ENCODE measurements at places on chromosomes 2 and 18.

DNA sequence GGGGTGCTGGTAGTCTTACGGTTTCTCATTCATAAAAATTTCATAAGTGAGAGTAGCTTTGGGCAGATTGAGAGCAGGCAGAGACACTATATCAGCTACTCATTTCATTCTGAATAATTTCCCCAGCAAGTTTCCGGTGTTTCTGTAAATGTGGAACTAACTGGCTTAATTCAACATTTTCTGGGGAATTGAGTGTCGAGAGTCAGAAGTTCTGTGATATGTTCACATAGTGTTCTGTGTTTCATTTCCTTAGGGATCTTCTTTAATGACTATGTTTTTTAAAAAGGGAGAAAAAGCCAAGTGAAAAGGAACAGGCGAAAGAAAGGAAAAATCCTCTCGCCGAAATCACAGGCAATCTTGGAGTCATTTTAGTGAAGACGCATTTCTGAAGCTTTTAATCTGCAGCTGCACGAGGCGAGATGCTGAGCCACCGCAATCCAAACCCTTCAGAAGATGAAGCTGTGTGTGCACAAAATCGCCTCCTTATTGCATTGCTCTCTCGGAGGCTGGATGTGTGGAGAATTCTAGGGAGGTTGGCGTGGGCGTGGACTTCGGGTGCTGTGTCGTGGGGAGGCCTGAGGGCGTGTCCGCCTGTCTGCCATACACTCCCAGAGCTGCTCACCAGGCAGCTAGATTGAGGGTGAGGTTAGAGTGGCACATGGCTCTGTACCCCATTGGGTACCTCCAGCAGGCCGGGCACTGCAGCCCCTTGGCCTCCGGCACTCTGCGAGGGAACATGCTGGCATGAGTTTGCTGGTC is 38.4 kb upstream of the HDAC4 start:
- no peaks in the 10 kb centered on the region for H3K36me3 ChIP-seq
- no peak for DNase-seq
- peaks cover 38% of the 10 kb centered on the region for H3K27me3 ChIP-seq
- H3K27ac ChIP-seq: no peak overlapping the region
- H3K4me1 ChIP-seq: no peaks in the 10 kb centered on the region

- H3K27me3 ChIP-seq: no peaks in the 10 kb centered on the region
- no peak overlapping the region for H3K4me3 ChIP-seq
- DNase-seq: peak; percentile 53
- H3K36me3 ChIP-seq: no peaks in the 10 kb centered on the region
- H3K27ac ChIP-seq: no peak overlapping the region
Observed at GRCh38 chr2:203673933-203674332, 32.5 kb upstream of the CD28 start.

- H3K27ac ChIP-seq: no peak overlapping the region
- no peaks in the 10 kb centered on the region for H3K4me1 ChIP-seq
- peak; percentile 4 for DNase-seq
- H3K36me3 ChIP-seq: peaks cover 24% of the 10 kb centered on the region
- H3K27me3 ChIP-seq: no peaks in the 10 kb centered on the region
Observed at GRCh38 chr2:168107322-168107721, 140.1 kb downstream of the STK39 start.

- no peaks in the 10 kb centered on the region for H3K4me1 ChIP-seq
- no peak overlapping the region for H3K27ac ChIP-seq
- H3K4me3 ChIP-seq: no peak overlapping the region
- no peak for DNase-seq
- H3K36me3 ChIP-seq: no peaks in the 10 kb centered on the region
Observed at GRCh38 chr2:72630767-72631166, 195.1 kb downstream of the EXOC6B start.

GRCh38 chr18:54995421-54996143 is 36.3 kb upstream of the CCDC68 start:
- DNase-seq: no peak
- H3K27ac ChIP-seq: no peak overlapping the region
- no peaks in the 10 kb centered on the region for H3K36me3 ChIP-seq
- H3K27me3 ChIP-seq: no peaks in the 10 kb centered on the region
- no peaks in the 10 kb centered on the region for H3K4me1 ChIP-seq

DNA sequence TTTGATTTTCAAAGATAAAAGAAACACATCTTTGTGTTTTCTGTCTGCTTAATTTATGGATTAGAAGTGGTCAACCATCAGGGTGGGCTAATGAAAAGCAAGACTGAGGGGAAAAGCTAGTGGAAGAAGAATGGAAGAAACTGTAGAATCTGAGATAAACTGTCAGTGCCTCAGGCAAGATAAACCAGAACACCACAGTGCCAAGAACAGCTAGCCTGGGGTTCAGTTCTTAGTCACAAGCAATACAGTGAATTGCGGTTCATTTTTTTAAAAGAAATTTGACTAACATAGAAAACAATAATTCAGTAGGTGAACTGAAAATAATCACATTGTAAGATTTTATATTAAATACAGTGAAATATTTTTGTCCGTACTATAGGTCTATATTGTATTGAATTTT is 22.0 kb upstream of the LNPK start:
- no peak overlapping the region for H3K4me3 ChIP-seq
- H3K36me3 ChIP-seq: no peaks in the 10 kb centered on the region
- DNase-seq: no peak
- no peak overlapping the region for H3K27ac ChIP-seq

GRCh38 chr2:233689501-233689900 is 3.2 kb upstream of the UGT1A6 start:
- DNase-seq: no peak
- H3K27me3 ChIP-seq: peaks cover 19% of the 10 kb centered on the region
- H3K4me1 ChIP-seq: no peaks in the 10 kb centered on the region

DNA sequence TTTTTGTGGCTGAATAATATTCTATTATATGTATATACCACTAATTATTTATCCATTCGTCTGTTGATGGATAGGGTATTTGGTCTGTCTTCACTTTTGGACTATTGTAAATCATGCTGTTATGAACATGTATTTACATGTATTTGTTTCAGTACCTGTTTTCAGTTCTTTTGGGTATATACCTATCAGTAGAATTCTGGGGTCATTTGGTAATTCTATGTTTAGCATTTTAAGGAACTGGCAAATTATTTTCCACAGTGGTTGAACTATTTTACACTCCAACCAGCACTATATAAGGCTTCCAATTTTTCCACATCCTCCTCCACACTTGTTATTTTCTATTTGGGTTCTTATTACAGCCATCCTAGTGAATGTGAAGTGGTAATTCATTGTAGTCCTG is 12.4 kb upstream of the TANK start:
- DNase-seq: no peak
- no peak overlapping the region for H3K27ac ChIP-seq
- no peaks in the 10 kb centered on the region for H3K27me3 ChIP-seq
- no peak overlapping the region for H3K4me3 ChIP-seq
- peaks cover 3% of the 10 kb centered on the region for H3K4me1 ChIP-seq

DNA sequence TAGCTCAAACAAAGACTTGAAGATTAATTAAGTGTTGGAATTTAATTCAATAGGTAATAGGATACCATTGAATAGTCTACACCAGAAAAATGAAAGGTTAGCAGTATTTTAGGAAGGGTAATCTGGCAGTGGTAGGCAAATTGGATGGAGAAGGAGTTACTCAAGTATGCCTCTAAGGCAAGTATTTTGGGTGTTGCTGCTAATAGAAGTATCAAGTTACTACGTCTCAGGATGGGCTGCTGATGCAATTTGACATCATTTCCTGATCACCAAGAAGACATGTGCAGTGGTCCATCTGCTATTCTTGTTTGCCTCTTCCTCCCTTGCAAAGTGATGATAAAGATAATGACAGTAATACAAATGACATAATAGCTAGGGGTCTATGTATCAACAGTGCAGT is 485.3 kb downstream of the TGIF1 start:
- H3K4me1 ChIP-seq: no peaks in the 10 kb centered on the region
- DNase-seq: no peak
- H3K36me3 ChIP-seq: no peaks in the 10 kb centered on the region
- H3K27ac ChIP-seq: no peak overlapping the region
- no peak overlapping the region for H3K4me3 ChIP-seq
- H3K27me3 ChIP-seq: no peaks in the 10 kb centered on the region

GRCh38 chr2:28408764-28409599 is 16.3 kb downstream of the FOSL2 start:
- peak overlapping the region; percentile 91 for H3K27ac ChIP-seq
- H3K36me3 ChIP-seq: peaks cover 96% of the 10 kb centered on the region
- H3K4me3 ChIP-seq: no peak overlapping the region
- peak; percentile 93 for DNase-seq
- peaks cover 60% of the 10 kb centered on the region for H3K4me1 ChIP-seq
- H3K27me3 ChIP-seq: no peaks in the 10 kb centered on the region

DNA sequence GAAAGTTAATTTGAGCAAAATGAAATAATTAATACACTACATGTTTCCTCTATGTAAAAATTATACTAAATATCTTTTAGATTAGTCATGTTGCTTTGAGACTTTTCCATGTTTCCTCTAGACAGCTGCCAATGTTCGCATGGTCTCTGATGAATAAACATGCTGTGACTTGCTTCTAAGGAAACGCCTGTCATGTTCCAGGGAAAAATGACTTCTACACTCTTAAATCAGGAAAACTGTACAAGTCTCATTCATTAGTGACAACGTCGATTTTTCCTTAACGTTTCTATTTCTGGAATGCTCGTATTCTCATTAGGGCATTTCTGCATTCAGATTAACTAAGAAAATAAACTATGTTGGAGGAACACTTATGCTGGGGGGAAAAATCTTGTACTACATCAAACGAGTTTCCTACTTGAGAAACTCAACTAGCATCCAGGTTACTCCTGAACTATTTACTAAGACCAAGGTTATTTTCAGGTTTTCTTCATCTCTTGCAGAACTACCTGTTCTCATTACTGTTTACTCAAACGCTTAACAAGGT is 1.6 kb downstream of the COBLL1 start:
- DNase-seq: peak; percentile 34
- no peaks in the 10 kb centered on the region for H3K27me3 ChIP-seq
- H3K4me3 ChIP-seq: peak overlapping the region; percentile 83
- H3K4me1 ChIP-seq: peaks cover 2% of the 10 kb centered on the region

GRCh38 chr2:48736251-48736650 is 19.3 kb downstream of the LHCGR start:
- no peaks in the 10 kb centered on the region for H3K36me3 ChIP-seq
- no peak overlapping the region for H3K27ac ChIP-seq
- H3K4me3 ChIP-seq: no peak overlapping the region
- H3K27me3 ChIP-seq: no peaks in the 10 kb centered on the region
- no peak for DNase-seq

GRCh38 chr2:174145827-174146226 is 102.5 kb downstream of the OLA1 start:
- no peaks in the 10 kb centered on the region for H3K4me1 ChIP-seq
- no peaks in the 10 kb centered on the region for H3K36me3 ChIP-seq

DNA sequence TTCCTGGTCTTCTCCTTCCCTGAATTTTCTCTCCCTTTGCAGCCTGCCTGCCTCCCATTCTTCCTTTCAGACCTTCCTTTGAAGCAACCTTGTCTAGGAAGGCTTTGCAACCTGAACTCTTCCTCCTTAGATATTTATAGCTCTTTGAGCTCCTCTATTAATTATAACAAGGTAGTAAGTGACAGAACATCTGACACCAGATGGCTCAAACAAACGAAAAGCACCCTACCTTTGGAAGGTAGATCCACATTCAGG is 57.2 kb upstream of the SLC1A4 start:
- no peak for DNase-seq
- no peak overlapping the region for H3K27ac ChIP-seq
- no peaks in the 10 kb centered on the region for H3K36me3 ChIP-seq

DNA sequence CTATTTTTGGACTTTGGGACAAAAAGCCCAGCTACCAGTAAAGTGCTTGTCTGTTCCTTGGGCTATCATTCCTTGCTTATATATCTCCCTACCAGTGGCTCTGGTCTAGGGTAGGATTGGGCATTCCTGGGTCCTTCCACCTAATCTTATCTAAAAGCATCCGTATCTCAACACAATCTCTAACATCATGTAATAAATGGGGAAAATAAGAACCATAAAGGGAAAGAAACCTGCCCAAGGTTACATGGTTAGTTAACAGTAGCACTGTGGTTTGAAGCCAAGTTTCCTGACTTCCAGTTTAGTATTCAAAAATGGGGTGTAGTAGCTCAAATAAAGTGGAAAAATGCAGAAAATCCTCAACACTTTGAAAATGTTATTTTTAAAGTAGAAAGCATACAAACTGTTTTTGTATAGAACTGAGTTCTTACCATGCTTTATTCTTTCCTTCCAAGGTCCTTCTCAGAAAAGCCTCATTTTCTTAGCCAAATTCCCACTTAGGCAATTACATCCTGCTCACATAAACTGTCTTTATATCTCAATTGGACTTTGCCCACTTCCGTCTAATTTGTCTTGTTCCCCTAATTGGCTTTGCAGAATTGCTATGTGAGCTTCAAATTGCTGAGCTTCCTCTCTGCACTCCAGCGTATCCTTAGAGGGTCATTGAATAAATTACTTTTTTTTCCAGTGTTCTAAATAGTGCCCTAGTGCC is 273.1 kb upstream of the UBE2E3 start:
- no peaks in the 10 kb centered on the region for H3K4me1 ChIP-seq
- H3K4me3 ChIP-seq: no peak overlapping the region
- no peak overlapping the region for H3K27ac ChIP-seq
- no peak for DNase-seq

DNA sequence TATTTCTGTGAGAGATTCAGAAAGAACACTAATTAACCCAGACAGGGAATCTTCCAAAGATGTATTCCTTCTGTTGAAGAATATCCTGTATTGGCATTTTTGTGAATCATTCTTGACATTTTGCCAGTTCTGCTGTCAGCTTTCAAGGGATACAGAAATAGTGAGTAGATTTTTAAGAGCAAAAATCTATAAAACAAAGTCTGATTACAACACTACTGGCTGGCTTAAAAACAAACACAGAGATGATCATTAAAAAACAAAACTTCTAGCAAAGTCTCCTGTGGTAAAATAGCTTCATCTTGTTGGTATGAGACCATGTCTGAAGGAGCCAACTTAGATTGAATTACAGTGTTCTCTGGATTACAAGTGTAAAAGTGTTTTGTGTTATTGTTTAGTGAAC is 866.3 kb upstream of the KLHL29 start:
- no peaks in the 10 kb centered on the region for H3K4me1 ChIP-seq
- no peaks in the 10 kb centered on the region for H3K27me3 ChIP-seq
- DNase-seq: no peak
- H3K27ac ChIP-seq: no peak overlapping the region
- H3K36me3 ChIP-seq: no peaks in the 10 kb centered on the region
- H3K4me3 ChIP-seq: no peak overlapping the region

- no peaks in the 10 kb centered on the region for H3K4me1 ChIP-seq
- H3K27ac ChIP-seq: no peak overlapping the region
- no peaks in the 10 kb centered on the region for H3K36me3 ChIP-seq
- DNase-seq: peak; percentile 40
- H3K4me3 ChIP-seq: no peak overlapping the region
Observed at GRCh38 chr2:156896294-156896693, 361.2 kb upstream of the GALNT5 start.

GRCh38 chr2:47354013-47354847 is 48.7 kb upstream of the MSH2 start:
- peaks cover 25% of the 10 kb centered on the region for H3K4me1 ChIP-seq
- H3K27ac ChIP-seq: peak overlapping the region; percentile 65
- H3K4me3 ChIP-seq: no peak overlapping the region

GRCh38 chr2:53202063-53202462 is 565.5 kb upstream of the CHAC2 start:
- H3K27ac ChIP-seq: no peak overlapping the region
- no peak overlapping the region for H3K4me3 ChIP-seq
- H3K27me3 ChIP-seq: no peaks in the 10 kb centered on the region
- no peaks in the 10 kb centered on the region for H3K4me1 ChIP-seq
- DNase-seq: peak; percentile 62

GRCh38 chr18:42475157-42475556 is 520.1 kb downstream of the PIK3C3 start:
- H3K36me3 ChIP-seq: no peaks in the 10 kb centered on the region
- no peak overlapping the region for H3K27ac ChIP-seq
- no peaks in the 10 kb centered on the region for H3K27me3 ChIP-seq
- no peak for DNase-seq
